ENCODE measurements at places on chromosomes 16 and 17.

- no peak for DNase-seq
Observed at GRCh38 chr16:56849690-56850680, 15.0 kb upstream of the SLC12A3 start.

- DNase-seq: no peak
Observed at GRCh38 chr17:8117980-8118768, at the start of gene ALOXE3. Gene ALOXE3 (minus strand): TSS chr17:8118514. CDS start chr17:8117990, 524 bp downstream.

DNA sequence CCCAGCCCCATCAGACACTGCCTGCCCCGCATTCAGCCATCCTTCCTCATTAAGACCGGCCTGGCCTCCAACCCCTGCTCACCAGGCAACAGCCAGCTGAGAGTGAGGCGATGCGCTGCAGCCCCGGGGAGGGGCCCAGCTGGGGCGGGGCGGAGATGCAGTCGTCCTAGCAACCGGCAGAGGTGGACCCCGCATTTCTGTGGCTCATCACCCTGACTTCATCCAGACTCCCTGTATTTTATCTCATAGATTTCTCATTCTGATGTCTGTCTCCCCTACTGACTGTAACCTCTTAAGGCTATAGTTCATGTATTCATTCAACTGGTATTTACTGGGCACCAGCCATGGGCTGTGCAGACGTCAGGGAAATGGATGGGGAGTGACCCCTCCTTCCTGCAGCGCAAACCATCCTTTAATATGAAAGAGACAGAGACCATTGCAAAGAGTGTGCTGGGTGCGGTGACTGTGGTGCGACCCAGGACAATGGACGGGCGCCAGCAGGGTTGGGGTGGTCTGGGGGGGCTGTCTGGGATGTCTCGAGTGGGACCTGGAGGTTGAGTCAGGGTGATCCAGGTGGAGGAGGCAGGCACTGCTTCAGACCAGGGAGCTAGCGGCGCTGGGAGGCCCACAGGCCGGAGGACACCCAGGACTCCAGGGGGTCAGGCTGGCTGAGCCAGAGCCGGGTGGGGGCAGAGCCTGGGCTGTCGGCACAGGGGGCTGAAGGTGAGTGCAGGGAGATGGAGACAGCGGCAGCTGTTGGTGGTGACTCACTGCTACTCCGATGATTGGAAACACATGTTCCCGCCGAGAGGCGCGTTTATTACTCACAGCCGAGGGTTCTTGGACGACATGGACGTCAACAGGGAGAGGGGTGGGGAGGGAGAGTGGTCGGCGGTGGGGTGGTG lies 10.5 kb upstream of the TIMP2 start:
- no peak for DNase-seq

- DNase-seq: no peak
Observed at GRCh38 chr17:55116440-55116914, 147.9 kb downstream of the STXBP4 start.

GRCh38 chr17:39894681-39895376 lies 23.6 kb downstream of the GSDMB start:
- peak; percentile 38 for DNase-seq

- no peak for DNase-seq
Observed at GRCh38 chr17:18236494-18236893, 11.1 kb downstream of the LLGL1 start.

GRCh38 chr17:35749560-35750412 lies 3.3 kb downstream of the GAS2L2 start:
- DNase-seq: no peak

DNA sequence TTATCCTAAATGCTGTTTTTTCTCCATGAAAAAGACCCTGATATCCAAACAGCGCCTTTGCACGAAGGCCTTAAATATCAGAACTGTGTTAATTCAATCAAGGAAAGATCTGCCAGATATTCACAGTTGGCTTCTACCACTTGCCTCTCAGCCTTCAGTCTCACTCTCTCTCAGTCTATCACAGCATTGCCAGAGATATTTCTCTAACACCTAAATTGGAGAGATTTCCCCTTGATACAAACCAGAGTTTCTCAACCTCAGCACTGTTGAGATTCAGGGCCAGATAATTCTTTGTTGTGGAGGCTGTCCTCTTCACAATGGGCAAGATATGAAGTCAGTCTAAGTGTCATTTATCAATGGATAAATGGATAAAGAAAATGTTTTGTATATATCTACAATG lies 454.1 kb upstream of the MAF start:
- no peak for DNase-seq

GRCh38 chr16:67474551-67475455 lies 6.2 kb downstream of the ATP6V0D1 start:
- DNase-seq: no peak
